ENCODE measurements at places on chromosomes 2 and 18. TPM values are rescaled to one million over a fixed set of nuclear protein-coding genes. Genes with fewer than 3 reads are reported as not detected.

DCDC2C gene
- total RNA-seq: not detected

MAL gene
- total RNA-seq: not detected

SLC5A7 gene
- total RNA-seq: not detected

OTOS gene
- not detected for total RNA-seq

TRIM43 gene
- not detected for total RNA-seq

TUBA3D gene
- total RNA-seq: not detected

- DNase-seq: no peak
Measured at GRCh38 chr18:76353500-76353899, 141.5 kb downstream of the ZNF516 start.

GRCh38 chr18:59057969-59058368 is 81.7 kb upstream of the SEC11C start:
- peak; percentile 80 for DNase-seq

- DNase-seq: no peak
Measured at GRCh38 chr2:168245074-168245825, 2.1 kb downstream of the STK39 start.

GRCh38 chr2:192500550-192501200 is 305.9 kb upstream of the TMEFF2 start:
- peak; percentile 92 for DNase-seq

DNA sequence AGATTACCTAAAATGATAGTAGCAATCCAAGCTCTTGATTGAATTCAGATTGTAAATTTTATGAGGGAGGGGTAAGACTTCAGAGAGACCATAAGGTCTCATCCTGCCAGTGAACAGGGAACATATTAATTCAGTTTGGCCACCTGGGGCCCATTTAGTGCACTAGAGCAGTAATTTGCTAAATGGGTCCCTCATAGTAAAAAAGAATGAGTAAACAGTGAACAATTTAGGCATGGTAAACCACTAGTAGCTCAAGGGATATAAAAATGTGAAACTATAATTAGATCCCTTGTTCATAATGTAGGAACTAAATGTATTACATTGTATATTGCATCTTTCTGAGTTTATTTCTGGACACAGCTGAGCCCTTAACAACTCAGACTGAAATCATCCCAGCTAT is 4.9 kb upstream of the PHLPP1 start:
- peak; percentile 4 for DNase-seq

- DNase-seq: no peak
Measured at GRCh38 chr2:103437161-103437560, 675.3 kb downstream of the TMEM182 start.

DNA sequence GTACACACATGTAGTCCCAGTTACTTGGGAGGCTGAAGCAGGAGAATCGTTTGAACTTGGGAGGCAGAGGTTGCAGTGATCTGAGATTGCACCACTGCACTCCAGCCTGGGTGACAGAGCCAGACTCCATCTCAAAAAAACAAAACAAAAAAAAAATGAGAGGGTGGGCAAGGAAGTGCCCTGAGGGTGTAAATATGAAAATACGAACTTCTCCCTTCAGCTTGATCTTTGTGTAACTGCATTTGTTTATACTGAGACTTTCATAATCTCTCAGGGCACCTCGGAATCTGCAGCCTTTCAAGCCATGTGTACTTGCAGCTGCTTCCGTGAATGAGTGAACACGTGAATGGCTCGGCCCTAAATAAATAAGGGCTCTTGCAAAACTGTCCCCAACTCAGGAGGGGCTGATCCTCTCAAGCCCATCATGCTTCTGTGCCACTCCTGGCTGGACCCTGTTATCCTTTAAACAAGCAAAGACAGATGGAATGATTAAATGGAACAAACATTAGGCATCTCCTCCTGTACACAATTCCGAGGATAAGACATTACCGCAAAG is 96.8 kb downstream of the BOD1L2 start:
- no peak for DNase-seq

DNA sequence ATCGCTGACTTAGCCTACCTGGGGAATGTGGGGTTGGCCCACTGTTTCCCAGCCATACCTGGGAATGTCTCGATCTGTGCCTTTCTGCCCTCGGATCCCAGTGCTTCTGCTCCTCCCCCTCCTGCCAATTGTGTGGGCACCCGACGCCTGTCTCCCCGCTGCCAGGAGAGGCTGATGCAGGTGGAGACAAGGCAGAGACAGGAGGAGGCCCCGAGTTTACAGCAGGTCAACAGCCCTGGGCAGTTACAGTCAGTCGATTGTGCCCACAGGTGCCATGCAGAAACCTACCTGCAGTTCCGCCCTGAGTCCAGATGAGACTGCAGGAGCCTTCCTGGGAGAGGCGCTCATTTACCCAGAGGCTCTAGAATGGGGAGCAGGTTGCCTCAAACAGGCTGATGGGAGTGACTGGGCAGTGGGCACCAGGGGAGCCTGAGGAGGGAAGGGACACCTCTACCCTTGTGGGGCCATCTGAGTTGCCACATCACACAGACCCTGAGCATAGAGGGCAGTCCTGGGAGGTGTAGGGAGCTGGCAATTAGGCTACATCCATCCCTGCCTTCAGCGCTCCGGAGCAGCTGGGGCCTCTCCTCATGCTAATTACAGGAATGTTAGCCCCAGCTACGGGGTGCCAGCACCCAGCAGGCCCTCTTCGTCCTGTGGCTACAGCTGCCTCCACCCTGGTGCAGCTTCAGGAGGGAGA is 300.1 kb downstream of the NDUFA10 start:
- DNase-seq: no peak

- DNase-seq: no peak
Measured at GRCh38 chr2:106307860-106308259, 113.8 kb upstream of the UXS1 start.

GRCh38 chr18:350953-351572 is 83.2 kb upstream of the THOC1 start:
- DNase-seq: no peak

DNA sequence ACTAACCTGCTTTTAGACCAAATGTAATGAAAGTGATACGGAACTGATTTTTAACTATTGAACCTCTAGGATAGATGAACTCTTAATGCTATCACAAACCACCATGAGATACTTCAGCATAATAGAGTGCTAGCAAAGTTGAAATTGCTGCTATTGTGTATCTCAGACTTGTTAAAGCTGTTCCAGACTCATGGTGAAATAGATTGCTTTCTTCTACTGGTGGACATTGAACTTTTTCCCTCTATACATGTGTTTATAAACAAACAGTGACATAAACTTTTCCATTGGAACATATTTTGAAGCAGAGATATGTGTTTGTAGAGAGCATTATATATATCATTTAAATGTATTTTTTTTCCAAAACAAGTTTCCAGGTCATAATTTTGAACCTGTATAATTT is 157.3 kb downstream of the CAMKMT start:
- DNase-seq: no peak

GRCh38 chr2:69660637-69661036 is 17.1 kb upstream of the AAK1 start:
- DNase-seq: no peak
